Activated naive CD4-positive, alpha-beta T cell treated with anti-CD3 and anti-CD28 coated beads, Interleukin-2, amount 10 ng/mL, durations not matched to agents 7 days and 5 days (primary cell): ENCODE measurements at places on chromosomes 5 and 9.
A peak's percentile ranks its signal among the peaks of the same experiment; 100 is the strongest.

GRCh38 chr9:77511525-77511924 is 136.6 kb downstream of the GNA14 start:
- DNase-seq: no peak

- no peak for DNase-seq
Observed at GRCh38 chr5:36561601-36562000, 44.8 kb upstream of the SLC1A3 start.

- peak; percentile 5 for DNase-seq
Observed at GRCh38 chr9:93644397-93645088, 68.2 kb downstream of the PHF2 start.

DNA sequence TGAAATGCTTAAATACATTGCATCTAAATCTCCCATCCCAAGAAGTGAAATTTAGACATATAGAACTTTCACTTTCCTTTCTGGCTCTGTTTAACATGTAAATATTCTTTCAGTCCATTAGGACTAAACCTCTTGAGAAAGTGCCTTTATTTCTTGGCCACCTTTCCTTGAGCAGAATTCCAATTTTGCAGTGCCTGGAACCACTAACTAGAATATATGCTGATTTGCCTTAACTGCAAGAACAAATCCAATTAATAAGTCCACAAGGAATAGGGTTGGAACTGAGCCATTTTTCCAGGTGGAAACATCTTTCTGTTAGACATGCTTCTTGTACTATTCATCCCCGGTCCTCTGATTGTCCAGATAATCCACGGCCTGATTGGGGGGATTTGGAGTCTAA is 478.0 kb downstream of the ENC1 start:
- no peak for DNase-seq

DNA sequence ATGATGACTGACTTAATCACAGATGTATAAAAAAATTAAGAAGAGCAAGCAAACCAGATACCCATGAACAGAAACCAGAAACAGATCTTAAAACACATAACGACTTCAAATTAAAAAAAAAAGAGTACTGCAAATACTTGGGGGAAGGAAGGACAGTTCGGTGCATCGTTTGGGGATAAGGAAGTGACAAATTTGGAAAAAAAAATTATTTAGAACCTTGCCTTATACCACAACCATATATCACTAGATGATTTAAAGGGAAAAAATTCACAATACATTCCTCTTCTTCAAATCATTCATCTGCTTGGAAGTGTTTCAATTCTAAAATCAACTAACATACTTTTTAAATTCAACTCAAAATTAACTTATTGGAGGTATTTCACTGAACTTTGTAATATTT is 1038.6 kb upstream of the DMAC1 start:
- no peak for DNase-seq

- DNase-seq: no peak
Observed at GRCh38 chr5:43197535-43197934, 5.5 kb downstream of the NIM1K start.

- DNase-seq: no peak
Observed at GRCh38 chr5:171681677-171682076, 103.9 kb upstream of the SMIM23 start.

- no peak for DNase-seq
Observed at GRCh38 chr9:94741866-94742265, 15.4 kb downstream of the AOPEP start.

DNA sequence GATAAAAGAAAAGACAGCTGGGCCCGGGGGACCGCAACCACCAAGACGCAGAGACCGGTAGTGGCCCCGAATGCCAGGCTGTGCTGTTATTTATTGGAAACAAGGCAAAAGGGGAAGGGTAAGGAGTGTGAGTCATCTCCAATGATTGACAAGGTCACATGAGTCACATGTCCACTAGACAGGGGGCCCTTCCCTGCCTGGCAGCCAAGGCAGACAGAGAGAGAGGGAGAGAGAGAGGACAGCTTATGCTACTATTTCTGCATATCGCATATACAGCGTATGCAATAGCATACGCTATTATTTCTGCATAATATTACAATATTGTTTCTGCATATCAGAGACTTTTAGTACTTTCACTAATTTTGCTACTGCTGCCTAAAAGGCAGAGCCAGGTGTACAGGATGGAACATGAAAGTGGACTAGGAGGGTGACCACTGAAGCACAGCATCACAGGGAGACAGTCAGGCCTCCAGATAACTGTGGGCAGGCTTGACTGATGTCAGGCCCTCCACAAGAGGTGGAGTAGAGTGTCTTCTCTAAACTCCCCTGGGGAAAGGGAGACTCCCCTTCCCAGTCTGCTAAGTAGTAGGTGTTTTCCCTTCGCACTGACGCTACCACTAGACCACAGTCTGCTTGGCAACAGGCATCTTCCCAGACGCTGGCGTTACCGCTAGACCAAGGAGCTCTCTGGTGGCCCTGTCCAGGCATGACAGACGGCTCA is 50.3 kb downstream of the RFX3 start:
- no peak for DNase-seq

DNA sequence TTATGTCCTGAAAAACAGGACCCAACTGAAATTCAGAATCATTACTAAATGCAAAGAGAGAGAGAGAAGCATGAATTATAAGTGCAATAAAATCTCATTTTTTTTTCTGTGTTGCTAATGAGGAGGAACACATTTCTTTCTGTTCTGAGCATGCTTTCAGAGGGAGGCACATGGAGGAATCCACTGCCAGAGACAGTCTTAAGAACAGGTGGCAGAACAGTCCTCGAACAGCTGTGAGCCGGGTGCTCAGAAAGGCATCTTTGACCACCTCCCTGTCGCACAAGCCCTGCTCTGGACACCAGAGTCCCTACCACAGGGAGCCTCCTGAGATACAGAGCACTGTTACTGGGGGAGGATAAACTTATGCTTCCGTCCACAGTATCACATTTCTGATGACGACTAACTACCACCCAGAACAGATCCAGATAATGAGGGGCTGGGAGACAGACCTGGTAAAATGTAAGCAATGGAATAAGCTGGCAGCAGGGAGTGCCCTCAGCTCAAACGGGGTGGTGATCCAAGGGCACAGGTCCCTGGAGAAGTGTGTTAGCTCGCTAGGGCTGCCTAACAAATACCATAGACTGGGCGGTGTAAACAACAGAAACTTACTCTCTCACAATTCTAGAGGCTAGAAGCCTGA is 134.0 kb downstream of the SLC1A3 start:
- no peak for DNase-seq

DNA sequence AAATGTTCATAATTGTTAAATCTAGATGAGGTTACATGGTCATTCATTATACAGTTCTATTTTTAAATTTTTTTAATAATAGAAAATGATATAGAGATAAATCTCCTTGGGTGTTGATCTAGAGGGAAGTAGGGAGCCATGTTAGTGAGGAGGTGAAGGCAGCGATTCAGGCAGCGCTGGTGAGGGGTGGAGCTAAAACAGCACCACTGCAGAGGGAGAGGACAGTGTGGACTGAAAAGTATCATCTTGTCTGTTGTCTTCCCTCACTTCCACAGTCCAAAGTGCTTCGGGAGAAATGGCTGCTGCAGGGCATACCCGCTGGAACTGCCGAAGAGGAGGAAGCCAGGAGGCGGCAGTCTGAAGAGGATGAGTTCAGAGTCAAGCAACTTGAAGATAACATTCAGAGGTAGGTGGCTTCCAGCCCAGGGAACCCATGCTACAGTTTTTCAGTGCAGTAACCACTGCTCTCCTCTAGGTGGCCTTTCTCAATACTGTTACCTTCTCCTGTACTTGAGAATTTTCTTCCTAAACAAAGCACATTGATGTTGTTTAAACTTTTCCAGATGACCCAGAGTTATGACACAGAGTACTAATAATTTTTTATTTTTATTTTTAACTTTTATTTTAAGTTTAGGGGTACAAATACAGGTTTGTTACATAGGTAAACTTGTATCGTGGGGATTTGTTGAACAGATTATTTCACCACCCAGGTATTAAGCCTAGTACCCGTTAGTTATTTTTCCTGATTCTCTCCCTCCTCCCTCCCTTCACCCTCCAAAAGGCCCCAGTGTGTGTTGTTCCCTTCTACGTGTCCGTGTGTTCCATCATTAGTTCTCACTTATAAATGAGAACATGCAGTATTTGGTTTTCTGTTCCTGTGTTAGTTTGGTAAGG is 100.5 kb downstream of the PALM2AKAP2 start:
- DNase-seq: peak; percentile 38

DNA sequence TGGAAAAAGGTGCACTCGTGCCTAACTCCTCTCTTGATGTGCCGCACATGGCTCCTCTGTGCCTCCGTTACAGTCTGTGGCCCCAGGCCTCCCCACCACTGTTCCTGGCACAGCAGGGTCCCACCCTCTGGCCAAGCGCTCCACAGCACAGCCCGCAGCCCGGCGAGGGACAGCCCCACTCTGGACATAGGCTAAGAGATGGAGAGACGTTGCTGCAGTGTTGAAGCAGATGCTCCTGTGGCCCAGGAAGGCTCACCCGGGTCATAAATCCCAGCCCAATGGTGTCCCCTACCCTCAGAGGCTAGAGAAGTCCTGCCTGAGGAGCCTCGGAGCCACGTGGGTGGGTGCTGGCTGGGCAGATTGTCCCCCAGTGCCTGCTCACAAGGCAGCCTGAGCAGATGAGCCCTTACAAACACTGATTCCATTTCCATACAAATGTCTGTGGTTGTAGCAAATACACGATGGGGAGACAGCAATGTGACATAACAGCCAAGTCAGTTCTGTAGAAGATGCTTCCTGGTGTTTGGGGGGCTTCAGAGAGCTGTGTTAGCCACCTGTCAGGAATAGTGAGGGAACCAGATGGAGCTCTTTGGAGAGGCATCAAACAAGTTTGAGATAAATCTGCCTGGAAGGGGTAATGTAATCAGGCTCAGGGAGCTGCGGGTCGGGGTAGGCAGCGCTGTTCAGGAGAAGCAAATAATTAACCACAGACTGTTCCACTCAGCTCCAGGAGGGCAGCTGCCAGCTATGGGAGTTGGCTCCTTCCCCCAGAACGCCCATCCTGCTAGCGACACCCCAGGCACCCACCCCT is 41.7 kb downstream of the C5orf15 start:
- no peak for DNase-seq

- DNase-seq: no peak
Observed at GRCh38 chr5:10825897-10826644, 65.0 kb upstream of the DAP start.

- DNase-seq: no peak
Observed at GRCh38 chr9:33480106-33480505, 6.4 kb upstream of the NOL6 start.

DNA sequence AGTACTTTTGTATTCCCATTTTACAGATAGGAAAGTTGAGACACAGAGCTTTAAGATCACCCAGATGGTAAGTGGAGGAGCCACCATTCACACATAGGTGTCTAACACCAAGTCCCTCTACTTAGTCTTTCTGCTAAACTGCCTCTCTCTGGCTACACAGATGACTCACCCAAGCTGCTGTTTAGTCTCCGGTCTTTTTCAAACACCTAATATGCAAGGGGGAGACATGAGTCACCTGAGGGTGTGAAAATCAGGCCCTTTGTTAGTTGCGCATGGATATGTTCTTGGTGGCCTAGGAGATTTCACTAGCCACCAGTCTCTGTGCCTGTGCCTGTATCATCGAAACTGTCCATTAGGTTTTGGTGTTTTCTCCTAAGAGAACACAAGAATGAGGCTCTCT is 117.8 kb downstream of the MAST4 start:
- DNase-seq: no peak
